Calu3 (cell line): ENCODE measurements at places on chromosomes 7 and 10. TPM values are rescaled to one million over a fixed set of nuclear protein-coding genes. Genes with fewer than 3 reads are reported as not detected.

Gene ASIC3
- total RNA-seq: 11.7 and 13.6 TPM in 2 replicates

GRCh38 chr10:132746801-132747625 lies 38.9 kb downstream of the NKX6-2 start:
- H3K27me3 ChIP-seq: no peaks in the 10 kb centered on the region
- no peak for DNase-seq
- no peaks in the 10 kb centered on the region for H3K4me1 ChIP-seq
- H3K27ac ChIP-seq: no peak overlapping the region
- peaks cover 5% of the 10 kb centered on the region for H3K36me3 ChIP-seq

- H3K27ac ChIP-seq: no peak overlapping the region
- no peak overlapping the region for H3K4me3 ChIP-seq
- no peak for DNase-seq
- no peaks in the 10 kb centered on the region for H3K27me3 ChIP-seq
- no peaks in the 10 kb centered on the region for H3K4me1 ChIP-seq
- no peaks in the 10 kb centered on the region for H3K36me3 ChIP-seq
Observed at GRCh38 chr7:87517136-87517815, 41.8 kb upstream of the ABCB4 start.

- H3K4me3 ChIP-seq: no peak overlapping the region
- no peak for DNase-seq
Observed at GRCh38 chr7:133676805-133677370, 424.0 kb downstream of the EXOC4 start.

GRCh38 chr10:43340619-43341018 lies 30.8 kb upstream of the FXYD4 start:
- H3K4me1 ChIP-seq: peaks cover 67% of the 10 kb centered on the region
- DNase-seq: peak; percentile 66
- peaks cover 26% of the 10 kb centered on the region for H3K36me3 ChIP-seq
- H3K27me3 ChIP-seq: no peaks in the 10 kb centered on the region

- no peak for DNase-seq
- no peak overlapping the region for H3K4me3 ChIP-seq
- no peak overlapping the region for H3K27ac ChIP-seq
- H3K36me3 ChIP-seq: no peaks in the 10 kb centered on the region
- no peaks in the 10 kb centered on the region for H3K4me1 ChIP-seq
Observed at GRCh38 chr7:69515495-69516212, 82.6 kb upstream of the AUTS2 start.

Gene RARRES2
- 9.1 and 13.0 TPM in 2 replicates for total RNA-seq

- H3K4me3 ChIP-seq: no peak overlapping the region
- H3K27me3 ChIP-seq: peaks cover 28% of the 10 kb centered on the region
- H3K27ac ChIP-seq: no peak overlapping the region
- DNase-seq: peak; percentile 9
- no peaks in the 10 kb centered on the region for H3K36me3 ChIP-seq
Observed at GRCh38 chr7:104272767-104273384, 55.5 kb upstream of the LHFPL3 start.

- peaks cover 27% of the 10 kb centered on the region for H3K27me3 ChIP-seq
- no peak overlapping the region for H3K27ac ChIP-seq
- H3K4me1 ChIP-seq: no peaks in the 10 kb centered on the region
- H3K36me3 ChIP-seq: no peaks in the 10 kb centered on the region
Observed at GRCh38 chr10:124578231-124579010, 116.8 kb downstream of the LHPP start.

DNA sequence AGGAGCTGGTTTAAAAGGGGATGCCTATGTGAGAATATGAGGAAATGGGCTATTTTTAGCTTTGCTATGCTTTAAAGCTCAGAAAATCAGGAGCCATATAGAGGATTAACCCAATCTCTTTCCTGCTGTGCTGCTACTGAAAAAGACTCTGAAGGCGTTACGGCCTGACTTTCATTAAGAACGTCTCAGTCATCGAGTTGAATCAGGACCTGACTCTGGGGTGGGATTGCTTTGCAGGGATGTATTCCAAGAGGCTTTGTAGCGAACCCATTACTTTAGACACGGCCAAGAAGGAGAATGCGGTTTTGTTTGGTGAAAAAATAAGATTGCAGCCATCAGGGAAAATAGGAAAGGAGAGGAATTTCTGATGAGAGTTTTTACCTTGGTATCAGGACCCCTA lies 426.9 kb downstream of the CCSER2 start:
- peaks cover 47% of the 10 kb centered on the region for H3K27me3 ChIP-seq
- DNase-seq: no peak
- no peak overlapping the region for H3K4me3 ChIP-seq
- H3K27ac ChIP-seq: no peak overlapping the region
- no peaks in the 10 kb centered on the region for H3K4me1 ChIP-seq

- no peak overlapping the region for H3K27ac ChIP-seq
- DNase-seq: no peak
- H3K27me3 ChIP-seq: peaks cover 79% of the 10 kb centered on the region
- H3K36me3 ChIP-seq: no peaks in the 10 kb centered on the region
- H3K4me3 ChIP-seq: no peak overlapping the region
Observed at GRCh38 chr10:78461333-78461732, 427.7 kb downstream of the RPS24 start.

- no peak for DNase-seq
- H3K27me3 ChIP-seq: peaks cover 33% of the 10 kb centered on the region
- H3K4me1 ChIP-seq: no peaks in the 10 kb centered on the region
Observed at GRCh38 chr10:48470893-48471805, 133.7 kb downstream of the ARHGAP22 start.

Gene STAG3
- total RNA-seq: 0.66 and 1.2 TPM in 2 replicates

DNA sequence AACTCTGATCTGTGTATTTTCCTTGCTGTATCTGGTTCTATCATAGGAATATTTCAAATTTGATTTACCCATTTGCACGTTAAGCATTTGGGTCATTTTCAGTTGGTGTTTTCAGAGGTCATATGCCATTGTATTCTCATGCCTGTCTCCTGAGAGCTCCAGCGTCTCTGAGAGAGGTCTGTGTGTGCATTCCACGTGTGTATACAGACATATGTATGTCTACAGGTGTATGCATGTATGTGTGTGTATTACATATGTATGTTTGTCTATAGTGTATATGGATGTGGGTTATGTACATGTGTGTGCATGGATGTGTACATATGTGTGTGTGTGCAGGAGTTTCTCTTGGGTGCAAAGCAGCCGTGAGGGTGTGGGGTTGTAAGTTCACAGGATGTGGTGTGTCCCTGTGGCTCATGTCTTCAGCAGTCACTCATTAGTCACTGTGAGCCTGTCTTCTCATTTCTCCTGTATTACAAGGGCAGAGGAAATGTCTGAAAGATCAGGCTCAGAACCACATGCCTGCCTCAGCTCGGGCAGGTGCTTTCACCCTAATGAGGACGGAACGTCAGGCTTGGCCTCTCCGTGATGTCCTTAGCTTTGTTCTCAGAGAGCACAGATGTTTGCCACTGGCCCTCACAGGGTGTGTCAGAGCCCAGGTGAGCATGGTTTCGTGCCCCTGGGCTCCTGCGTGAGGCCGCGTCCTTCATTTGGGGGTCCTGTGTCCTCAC lies 101.6 kb downstream of the NKX6-2 start:
- no peak overlapping the region for H3K4me3 ChIP-seq
- peak overlapping the region; percentile 80 for H3K27ac ChIP-seq
- H3K4me1 ChIP-seq: peaks cover 9% of the 10 kb centered on the region
- peaks cover 7% of the 10 kb centered on the region for H3K36me3 ChIP-seq

GRCh38 chr10:42697926-42698325 lies 59.6 kb upstream of the ZNF33B start:
- H3K4me1 ChIP-seq: no peaks in the 10 kb centered on the region
- H3K27me3 ChIP-seq: no peaks in the 10 kb centered on the region
- H3K4me3 ChIP-seq: no peak overlapping the region

- H3K27me3 ChIP-seq: peaks cover 61% of the 10 kb centered on the region
- no peak overlapping the region for H3K4me3 ChIP-seq
Observed at GRCh38 chr7:54725255-54725654, 33.8 kb downstream of the SEC61G start.

DNA sequence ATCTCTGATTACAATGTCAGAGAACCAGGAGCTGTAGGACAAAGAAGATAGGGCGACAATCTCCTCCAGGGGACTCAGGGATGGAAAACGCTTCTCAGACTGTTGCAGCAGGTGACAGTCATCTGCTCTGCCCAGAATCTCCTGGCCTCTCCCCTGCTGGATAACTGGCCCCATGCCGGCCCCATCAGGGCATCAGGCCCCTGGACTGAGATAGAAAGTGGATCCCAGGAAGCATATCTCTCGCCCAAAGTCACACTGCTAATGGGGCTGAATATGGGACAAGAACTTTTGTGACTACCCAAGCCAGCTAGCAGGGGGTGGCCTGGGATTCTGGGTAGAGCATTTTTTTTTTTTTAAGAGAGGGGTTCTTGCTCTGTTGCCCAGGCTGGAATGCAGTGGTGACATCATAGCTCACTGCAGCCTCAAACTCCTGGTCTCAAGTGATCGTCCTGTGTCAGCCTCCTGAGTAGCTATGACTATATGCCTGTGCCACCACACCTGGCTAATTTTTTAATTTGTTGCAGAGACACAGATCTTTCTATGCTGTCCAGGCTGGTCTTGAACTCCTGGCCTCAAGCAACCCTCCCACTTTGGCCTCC lies 20.5 kb upstream of the MLXIPL start:
- H3K4me1 ChIP-seq: no peaks in the 10 kb centered on the region
- no peaks in the 10 kb centered on the region for H3K36me3 ChIP-seq
- H3K27ac ChIP-seq: no peak overlapping the region
- peaks cover 39% of the 10 kb centered on the region for H3K27me3 ChIP-seq
- H3K4me3 ChIP-seq: no peak overlapping the region
- no peak for DNase-seq

GRCh38 chr7:71988201-71988600 lies 423.9 kb downstream of the CALN1 start:
- no peaks in the 10 kb centered on the region for H3K4me1 ChIP-seq
- no peak overlapping the region for H3K4me3 ChIP-seq
- DNase-seq: no peak
- H3K36me3 ChIP-seq: no peaks in the 10 kb centered on the region

GRCh38 chr10:125079091-125079600 lies 81.2 kb downstream of the CTBP2 start:
- H3K4me3 ChIP-seq: no peak overlapping the region
- H3K27ac ChIP-seq: no peak overlapping the region
- H3K36me3 ChIP-seq: peaks cover 47% of the 10 kb centered on the region
- H3K4me1 ChIP-seq: peaks cover 4% of the 10 kb centered on the region

DNA sequence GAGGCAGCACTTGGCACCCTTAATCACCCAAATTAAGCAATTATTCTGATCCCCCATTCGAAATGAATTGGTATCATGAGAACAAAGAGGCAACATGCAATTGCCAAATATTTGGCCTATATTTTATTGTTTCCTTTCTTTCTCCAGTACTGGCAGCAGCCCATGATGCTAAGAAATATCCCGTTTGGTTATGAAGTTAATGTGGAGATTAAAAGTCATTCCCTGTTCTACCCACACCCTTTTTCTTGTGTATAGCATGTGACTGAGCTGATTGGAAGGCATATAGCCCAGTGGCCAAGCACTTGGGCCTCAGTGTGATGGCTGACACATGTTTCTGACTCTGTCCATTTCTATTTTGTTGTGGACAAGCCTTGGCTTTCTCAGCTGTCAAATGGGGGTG lies 692.3 kb upstream of the GALNT17 start:
- H3K27me3 ChIP-seq: no peaks in the 10 kb centered on the region
- H3K36me3 ChIP-seq: no peaks in the 10 kb centered on the region
- DNase-seq: no peak
